ENCODE measurements at places on chromosomes 6 and 20. TPM values are rescaled to one million over a fixed set of nuclear protein-coding genes. Genes with fewer than 3 reads are reported as not detected.

GRCh38 chr6:167163476-167164011 is 5.8 kb upstream of the GPR31 start:
- DNase-seq = no peak

GRCh38 chr6:73585566-73586415 is 65.0 kb upstream of the EEF1A1 start:
- peak; percentile 87 for DNase-seq

DNA sequence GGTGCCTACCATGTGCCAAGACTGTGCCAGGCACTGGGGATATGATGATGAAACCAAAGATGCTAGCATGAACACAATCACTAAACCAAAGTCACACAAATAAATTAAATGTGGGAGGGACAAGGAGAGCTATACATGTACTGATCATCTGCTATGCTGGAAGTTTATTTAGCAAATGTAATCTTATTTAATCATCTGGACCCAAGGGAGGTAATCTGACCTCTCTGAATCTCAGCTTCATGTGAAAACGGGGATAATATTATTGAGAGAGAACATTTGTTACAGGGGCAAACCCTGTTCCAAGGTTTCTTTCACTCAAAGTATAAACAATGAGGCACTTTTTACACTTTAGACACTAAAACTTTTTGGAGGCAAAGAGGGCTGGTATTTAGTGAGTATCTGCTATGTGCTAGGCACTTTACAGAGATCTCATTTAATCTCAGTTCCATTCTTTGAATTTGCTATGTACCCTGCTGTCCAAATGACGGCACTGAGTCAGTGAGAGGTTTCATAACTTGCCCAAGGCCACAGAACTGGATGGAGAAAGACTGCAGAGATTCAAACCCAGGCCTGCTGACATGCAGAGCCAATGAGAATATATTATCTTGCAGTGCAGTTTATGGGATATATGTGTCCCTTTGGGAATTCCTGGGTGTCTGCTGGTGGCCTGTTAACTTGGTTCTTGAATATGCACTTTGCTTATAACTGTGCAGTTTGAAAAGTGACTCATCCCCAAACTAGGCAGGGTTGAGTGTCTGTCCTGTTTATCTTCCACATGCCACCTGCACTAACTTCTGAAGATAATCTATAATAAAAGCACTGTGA is 3.3 kb upstream of the ASXL1 start:
- DNase-seq = peak; percentile 66

DNA sequence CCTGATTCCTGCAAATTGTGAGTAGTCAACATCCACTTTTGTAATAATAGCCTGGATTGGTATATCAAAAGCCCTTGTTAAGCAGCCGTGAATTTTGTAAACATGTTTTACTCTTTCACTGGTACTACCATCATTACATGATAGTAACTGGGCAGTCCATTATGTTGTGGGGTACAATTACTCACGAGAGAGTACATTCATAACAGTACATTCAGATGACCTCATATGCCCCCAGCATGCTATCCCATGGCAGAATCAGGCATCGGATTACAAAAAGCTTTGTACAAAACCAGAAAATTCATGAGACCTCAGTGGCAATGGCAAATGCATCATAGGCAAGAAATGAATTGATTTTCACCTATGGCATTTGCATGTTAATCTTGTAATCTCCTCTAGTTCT is 166.2 kb downstream of the EPM2A start:
- no peak for DNase-seq

DNA sequence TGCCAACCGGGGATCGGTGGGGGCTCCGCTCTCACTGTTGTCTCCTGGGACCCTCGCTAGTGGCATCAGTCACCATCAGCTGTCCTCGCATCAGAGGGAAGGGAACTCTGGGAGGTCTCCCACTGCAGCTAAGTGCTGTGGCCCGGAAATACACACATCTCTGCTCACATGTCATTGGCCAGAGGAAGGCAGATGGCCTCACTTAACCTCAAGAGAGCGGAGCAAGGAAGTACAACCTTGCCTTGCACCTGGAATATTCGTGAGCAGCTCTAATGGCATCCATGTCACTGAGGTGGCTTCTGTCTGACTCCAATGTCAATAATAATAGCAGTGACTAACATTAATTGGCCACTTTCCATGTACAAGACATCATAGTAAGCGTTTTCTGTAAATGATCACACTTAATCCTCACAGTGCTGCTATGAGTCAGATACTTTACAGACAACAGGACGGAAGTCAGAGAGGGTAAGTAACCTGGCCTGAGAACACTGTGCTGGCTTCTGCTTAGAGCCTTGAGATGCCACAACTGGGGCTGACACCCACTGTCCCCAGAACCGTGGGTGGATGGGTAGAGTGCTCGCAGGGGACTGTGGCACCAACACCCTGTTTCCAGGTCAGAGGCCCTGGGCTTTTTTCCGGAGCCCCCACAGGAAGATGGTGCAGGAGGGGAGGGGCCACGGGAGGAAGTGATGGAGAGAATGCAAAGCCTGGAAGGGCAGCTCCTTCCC is 6.0 kb downstream of the LHFPL5 start:
- peak; percentile 24 for DNase-seq

GRCh38 chr6:144548536-144548935 is 263.4 kb downstream of the UTRN start:
- no peak for DNase-seq

DNA sequence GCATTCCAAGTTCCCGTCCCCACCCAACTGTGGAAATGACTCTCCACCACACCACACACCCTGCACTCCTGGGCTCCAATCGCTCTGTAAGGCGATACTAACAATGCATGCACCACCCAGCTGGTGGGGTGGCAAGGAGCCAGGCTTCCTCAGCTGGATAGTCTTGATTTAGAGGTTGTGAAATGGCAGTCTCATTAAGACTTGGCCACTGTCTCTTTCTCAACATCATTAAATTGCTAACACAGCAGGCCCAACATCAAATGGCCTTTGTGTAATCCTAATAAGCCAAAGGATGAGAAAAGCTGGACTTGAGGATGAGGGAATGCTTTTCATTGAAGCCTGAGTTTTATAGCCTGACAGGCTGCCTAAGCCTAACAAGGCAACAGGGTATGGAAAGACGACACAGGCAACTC is 223.7 kb downstream of the GMDS start:
- DNase-seq = peak; percentile 89

GRCh38 chr6:141488488-141488887 is 644.2 kb upstream of the GJE1 start:
- peak; percentile 17 for DNase-seq

GRCh38 chr6:137165375-137166246 is 7.8 kb downstream of the IL22RA2 start:
- peak; percentile 21 for DNase-seq

GRCh38 chr20:6485351-6485750 is 282.1 kb upstream of the BMP2 start:
- no peak for DNase-seq

GRCh38 chr20:54335299-54335698 is 127.4 kb downstream of the PFDN4 start:
- DNase-seq = peak; percentile 62

Gene SIRPB2
- total RNA-seq = not detected

Gene ZNF512B
- 7.9 TPM for total RNA-seq

Gene CTCFL
- total RNA-seq = not detected

Gene SLC22A7
- total RNA-seq = not detected

Gene PRSS16
- total RNA-seq = not detected

Gene ENPP1
- total RNA-seq = 7.4 TPM

Gene TMEM217
- 0.09 TPM for total RNA-seq

Gene CAP2
- 6.5 TPM for total RNA-seq
